ENCODE measurements at places on chromosomes 2 and 18.
A peak's percentile ranks its signal among the peaks of the same experiment; 100 is the strongest.

- DNase-seq, result peak; percentile 84
Observed at GRCh38 chr18:23888881-23889280, 125.7 kb upstream of the TTC39C start.

GRCh38 chr2:67649331-67650261 lies 252.5 kb downstream of the ETAA1 start:
- peak; percentile 2 for DNase-seq

GRCh38 chr2:133755480-133756300 lies 187.4 kb upstream of the NCKAP5 start:
- DNase-seq, result no peak

- peak; percentile 47 for DNase-seq
Observed at GRCh38 chr18:11106894-11107293, 42.5 kb downstream of the PIEZO2 start.

DNA sequence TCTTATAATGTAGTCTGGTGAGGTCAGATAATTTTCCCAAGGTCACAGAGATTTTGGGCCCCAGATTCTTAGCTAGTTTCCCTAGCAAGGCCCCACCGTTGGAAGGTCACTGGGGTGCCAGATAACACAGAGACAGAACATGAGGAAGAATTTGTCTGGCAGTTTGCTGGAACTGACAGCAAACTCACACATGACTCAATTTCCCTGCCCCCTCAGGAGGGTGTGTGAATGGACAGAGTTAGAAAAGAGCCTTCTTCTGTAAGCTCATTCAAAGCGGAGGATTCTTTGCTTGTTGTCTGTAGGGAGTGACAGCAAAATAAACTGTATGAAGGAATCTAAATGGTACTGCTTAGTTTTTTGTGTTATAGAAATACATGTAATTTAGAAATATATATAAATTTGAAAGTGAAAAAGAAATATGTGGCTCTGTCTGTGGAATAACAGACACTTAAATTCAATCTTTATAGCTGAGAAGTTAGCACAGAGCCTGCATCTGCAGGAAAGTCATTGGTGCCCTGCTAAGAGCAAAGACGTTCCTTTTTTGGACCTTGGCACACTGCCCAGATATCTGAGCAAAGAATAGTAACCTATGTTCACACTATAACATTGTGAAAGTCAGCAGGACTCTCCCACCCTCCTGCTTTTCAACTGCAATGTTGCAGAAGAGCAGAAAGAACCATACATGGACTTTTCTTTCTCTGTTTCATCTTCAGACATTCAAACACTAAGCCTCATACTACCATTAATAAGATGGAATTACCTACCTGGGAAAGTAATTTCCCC lies 2.1 kb downstream of the MDH1 start:
- DNase-seq, result peak; percentile 1

DNA sequence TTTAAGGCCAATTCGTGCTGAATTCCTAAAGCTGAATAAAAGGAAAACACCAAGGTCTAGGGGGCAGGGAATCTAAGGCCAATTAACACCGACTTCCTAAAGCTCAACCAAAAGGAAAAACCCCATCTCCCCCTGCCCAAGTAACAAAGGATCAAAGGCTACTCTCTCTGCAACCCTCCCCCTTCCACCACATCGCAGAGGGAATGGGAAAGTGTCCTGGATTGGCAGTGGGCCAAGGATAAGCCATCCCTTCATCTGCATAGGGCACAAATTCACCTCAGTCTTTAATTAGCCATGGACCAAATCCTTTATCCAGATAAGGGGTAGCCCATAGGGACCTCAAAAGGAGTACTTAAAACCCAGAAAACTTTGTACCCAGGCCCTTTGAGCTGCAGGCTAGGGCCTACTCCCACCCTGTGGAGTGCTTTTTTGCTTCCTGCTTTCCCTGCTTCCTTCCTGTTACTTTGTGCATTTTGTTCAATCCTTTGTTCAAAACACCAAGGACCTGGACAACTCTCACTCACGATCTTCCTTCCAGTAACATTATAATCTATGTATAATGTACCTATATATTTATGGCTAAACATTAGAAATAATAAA lies 2119.8 kb upstream of the CELF4 start:
- peak; percentile 9 for DNase-seq

DNA sequence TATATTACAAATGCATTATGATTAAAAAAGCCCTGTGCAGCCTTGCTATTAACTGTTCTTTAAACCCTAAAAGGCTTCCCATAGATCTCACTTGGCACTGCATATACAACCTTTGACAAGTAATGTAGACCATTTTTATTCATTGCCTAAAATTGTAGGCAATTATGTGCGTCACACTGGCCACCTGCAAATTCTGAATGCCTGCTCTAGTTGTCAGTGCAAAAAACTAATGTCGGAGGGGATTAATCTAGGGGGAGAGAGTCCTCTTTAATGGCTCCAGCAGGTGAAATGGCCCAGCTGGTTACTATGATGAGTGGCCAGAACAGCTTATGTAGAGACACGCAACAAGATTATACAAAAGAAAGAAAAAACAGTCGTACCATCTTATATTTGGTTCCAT lies 123.2 kb downstream of the OLA1 start:
- DNase-seq, result peak; percentile 90

DNA sequence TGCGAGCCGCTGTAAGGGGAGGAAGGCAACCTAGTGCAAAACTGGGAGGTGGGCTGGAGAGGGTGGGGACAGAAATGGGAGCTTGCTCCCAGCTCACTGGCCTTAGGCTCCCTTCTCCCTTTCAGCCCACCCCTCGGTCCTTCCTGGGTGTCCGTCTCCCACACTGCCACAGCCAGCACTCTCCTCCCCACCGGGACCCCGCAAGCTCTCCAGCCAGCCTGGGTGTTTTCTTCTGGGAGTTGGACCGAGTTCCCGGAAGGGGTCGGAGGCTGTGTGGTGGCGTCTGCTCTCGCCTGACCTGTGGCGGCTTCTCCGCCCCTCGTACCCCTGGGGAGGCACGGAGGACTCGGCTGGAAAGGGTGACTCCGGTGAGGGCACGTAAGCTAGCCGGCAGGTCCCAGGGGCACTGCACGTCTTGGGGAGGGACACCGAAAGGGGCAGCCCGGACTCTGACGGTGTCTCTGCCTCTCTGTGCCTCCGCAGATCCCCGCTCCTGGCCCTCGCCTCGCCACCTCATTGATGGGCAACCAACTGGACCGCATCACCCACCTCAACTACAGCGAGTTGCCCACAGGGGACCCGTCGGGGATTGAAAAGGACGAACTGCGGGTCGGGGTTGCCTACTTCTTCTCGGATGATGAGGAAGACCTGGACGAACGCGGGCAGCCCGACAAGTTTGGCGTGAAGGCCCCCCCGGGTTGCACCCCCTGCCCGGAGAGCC lies 1.1 kb downstream of the LRATD1 start:
- peak; percentile 61 for DNase-seq

GRCh38 chr18:30709595-30709994 lies 332.9 kb downstream of the DSC3 start:
- no peak for DNase-seq

DNA sequence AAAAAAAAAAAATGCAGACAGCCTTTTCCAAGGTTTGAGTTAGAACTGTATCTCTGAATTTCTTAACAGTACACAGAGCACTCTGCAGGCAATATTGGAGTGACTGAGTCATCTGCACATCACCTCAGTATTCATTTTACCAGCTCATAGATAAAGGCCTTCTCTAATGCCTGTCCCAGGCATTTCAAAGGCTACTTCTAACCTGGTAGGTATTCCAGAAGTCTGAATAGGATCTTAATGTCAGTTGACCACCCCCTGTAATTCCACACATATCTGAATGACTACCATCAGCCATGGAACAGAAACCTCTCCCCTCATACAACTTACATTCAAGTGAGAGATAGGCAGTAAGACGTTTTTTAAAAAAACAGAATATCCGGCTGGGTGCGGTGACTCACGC lies 9.0 kb downstream of the METTL21A start:
- DNase-seq, result no peak

- DNase-seq, result no peak
Observed at GRCh38 chr2:26702025-26702424, 9.5 kb downstream of the KCNK3 start.

DNA sequence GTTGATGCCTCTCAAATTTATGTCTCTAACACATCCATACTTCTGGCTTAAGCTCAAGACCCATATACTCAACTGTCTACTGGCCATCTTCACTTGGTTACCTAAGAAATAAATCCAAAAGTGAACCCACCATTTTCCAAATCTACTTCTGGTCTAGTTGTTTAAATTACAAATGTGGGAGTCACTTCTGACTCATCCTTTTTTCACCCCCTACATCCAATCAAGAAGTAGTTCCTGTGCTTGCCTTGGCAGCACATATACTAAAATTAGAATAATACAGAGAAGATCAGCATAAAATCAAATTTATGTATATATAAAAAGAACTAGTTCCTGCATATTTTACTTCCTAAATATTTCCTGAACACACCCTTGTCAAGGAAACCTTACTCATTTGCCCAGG lies 53.6 kb downstream of the STRN start:
- DNase-seq, result no peak

DNA sequence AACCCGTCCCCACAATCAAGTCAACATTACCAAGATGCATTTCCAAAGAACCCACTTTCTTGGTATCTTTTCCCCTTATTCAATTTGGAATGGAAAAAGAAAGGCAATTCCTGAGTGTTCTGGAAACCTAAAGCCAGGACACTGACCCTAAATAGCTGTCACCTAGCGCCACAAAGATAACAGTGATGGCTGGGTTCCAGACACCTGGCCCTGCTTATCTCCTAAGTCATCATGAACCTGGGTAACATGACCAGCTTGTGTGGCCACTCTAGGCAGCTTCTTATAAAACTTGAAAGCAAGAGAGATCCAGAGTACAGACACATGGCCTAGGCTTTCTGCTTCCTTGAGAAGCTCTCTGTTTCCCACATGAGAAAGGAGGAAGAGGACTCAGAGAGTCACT lies 95.4 kb downstream of the BOD1L2 start:
- DNase-seq, result peak; percentile 72

GRCh38 chr2:11368059-11368572 lies 23.7 kb upstream of the ROCK2 start:
- no peak for DNase-seq

DNA sequence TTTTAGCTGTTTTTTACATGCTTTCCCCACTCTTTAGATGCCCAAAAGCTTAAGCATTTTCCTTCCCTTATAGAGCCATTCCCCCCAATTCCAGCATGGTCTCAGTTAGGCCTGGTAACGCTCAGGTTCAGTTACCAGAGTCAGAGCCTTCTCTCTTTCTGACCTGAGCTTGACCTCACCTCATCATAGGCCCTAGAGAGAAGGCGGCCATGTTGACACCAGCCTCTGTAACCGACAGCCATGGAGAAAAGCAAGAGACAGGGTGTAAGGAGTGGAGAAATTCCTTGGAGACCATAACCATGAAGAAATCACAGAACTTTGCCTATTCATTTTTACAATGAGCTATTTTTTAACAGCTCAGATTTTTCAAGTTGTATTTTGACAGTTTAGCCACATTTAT lies 99.4 kb downstream of the RTN4 start:
- DNase-seq, result no peak

GRCh38 chr2:219912491-219912921 lies 285.1 kb downstream of the SLC4A3 start:
- no peak for DNase-seq

- no peak for DNase-seq
Observed at GRCh38 chr18:24063121-24063731, 48.7 kb downstream of the TTC39C start.

GRCh38 chr18:40473221-40474029 lies 1481.6 kb upstream of the PIK3C3 start:
- peak; percentile 25 for DNase-seq

DNA sequence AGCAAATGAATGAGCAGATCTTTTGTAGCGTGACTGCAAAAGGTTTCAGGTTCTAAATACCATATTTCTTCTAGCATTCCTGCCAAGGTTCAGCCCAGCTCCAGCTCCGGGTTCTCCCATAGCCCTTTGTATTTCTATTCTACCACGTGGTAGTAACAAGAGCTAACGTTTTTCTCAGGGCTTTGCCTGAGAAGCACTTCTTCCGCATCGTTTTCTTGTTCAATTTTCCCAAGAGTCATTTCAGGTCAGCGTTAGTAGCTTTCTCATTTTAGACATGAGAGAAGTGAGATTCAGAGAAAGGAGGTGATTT lies 120.1 kb upstream of the MYCN start:
- DNase-seq, result no peak

DNA sequence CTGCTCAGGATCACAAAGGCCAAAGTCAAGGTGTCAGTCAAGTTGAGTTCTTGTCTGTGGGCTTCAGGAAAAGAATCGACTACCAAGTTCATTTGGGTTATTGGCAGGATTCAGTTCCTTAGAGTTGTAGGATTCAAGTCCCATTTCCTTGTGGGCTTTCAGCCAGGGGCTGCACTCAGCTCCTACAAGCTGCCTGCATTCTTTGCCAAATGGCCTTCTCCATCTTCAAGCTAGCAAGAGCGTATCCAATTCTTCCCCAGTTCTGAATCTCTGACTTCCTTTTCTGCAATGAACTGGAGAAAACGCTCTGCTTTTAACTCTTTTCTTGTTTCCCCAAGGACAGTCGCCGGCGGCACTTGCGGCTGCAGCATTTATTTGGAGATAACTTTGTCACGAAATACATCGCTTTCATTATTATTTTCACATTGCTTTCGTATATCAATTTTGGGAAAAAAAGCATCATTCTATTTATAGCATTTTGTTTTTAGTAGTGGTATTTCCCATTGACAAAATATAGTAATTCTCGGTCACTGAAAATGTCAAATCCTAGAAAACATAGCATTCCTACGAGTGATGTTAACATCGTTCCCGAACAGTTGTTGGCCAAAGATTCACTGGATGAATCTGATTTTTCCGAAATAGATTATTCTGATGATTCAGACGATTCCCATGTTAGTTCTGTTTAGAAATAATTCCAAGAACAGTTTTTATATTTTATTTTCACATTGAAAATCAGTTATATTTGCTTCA lies 59.6 kb upstream of the SERPINE2 start:
- no peak for DNase-seq

DNA sequence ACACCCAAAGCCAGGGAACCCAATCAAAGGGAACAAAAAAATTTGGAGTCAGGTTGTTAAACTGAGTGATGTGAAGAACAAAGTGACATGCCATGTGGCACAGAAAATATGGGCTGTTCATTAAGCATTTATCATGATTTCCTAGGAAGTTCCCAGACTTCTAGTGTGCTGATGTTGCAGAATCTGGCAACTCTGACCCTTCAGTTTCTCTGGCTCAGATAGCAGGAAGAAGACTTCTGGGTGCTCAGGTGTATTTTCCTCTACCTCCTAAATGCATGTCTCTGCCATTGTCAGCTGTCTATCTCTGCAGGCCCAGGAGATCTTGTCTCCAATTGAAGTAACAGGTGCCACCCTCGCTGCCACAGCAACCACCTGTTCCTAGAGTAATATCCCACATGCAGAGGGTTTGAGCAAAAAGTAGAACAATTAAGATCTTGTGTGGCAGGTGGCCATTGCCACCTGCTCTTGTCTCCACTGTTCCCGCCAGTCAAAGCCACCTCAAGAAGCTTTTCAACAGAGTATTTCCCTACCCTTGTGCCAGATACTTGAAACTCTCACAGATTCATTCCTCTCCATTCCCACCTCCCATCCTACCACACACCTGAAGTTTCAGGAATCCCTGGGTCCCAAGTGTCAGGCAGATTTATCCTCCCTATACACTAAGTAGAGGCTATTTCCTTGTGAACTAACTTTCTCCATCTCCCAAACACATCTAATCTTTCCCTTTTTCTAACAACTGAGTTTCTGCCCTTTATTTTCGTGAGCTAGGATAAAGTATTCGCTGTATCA lies 533.7 kb upstream of the CHAC2 start:
- DNase-seq, result no peak
